ENCODE measurements at places on chromosomes 5 and 9.

DNA sequence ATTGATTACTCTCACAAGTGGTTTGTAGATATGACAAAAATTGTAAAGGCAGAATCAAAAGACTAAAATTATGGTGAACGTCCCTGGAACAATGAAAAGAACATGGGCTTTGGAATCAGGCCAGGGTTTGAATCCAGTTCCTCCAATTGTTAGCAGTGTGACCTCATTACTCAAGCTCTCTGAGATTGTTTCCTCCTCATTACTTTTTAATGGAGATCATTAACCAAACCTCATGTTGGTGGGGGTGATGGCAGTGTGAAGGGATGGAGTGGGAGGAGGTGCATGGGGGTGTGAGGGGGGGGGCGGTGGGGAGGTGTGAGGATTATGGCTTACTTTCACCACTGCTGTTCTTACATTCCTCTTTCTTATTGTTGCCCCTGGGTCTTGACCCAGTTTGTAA lies 44.1 kb upstream of the FOXE1 start:
- DNase-seq, result no peak

DNA sequence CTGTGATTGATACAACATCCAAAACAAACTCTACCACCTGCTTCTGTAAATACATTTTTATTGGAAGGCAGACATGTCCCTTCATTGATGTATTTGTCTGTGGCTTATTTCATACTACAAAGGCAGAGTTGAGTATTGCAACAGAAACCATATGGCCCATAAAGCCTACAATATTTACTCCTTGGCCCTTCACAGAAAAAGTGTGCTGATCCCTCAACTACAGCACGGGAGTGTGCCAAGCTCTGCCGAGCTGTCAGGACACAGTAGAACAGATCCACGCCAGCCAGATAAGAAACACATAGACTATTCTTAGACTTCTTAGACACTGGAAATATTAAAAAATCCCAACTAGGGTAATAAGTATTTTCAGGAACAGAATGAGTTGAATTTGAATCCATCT lies 13.2 kb downstream of the TICAM2 start:
- DNase-seq, result no peak

- no peak for DNase-seq
These were observed 8.2 kb downstream of the TENT4A start for GRCh38 chr5:6721442-6721841.

DNA sequence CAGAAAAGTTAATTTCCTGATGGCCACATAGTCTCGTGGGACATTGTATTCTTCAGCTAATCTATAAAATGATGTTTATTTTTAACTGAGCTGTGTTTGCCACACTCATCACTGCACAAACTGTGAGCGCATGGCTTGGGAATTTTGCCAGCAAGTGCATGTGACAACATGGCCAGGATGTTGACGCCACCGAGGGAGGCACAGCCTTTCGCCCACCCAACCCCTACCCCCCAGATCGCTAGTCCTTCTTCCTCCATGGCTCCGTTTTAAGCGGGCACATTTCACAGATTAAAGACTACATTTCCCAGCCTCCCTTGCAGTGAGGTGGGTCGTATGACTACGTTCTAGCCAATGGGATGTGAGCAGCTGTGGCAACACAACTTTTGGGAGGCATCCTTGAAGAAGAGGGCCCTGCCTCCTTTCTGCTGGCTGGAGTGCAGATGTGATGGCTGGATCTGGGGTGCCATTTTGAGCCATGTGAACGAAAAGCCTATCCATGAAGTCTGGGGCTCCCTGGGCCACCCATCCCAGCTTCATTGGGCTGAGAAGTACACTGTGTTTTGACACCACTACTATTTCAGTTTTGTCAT lies 7.9 kb downstream of the NRARP start:
- peak; percentile 61 for DNase-seq

- no peak for DNase-seq
These were observed 250.5 kb upstream of the PDE4D start for GRCh38 chr5:60143942-60144549.

GRCh38 chr5:11704916-11705315 lies 199.3 kb downstream of the CTNND2 start:
- no peak for DNase-seq

DNA sequence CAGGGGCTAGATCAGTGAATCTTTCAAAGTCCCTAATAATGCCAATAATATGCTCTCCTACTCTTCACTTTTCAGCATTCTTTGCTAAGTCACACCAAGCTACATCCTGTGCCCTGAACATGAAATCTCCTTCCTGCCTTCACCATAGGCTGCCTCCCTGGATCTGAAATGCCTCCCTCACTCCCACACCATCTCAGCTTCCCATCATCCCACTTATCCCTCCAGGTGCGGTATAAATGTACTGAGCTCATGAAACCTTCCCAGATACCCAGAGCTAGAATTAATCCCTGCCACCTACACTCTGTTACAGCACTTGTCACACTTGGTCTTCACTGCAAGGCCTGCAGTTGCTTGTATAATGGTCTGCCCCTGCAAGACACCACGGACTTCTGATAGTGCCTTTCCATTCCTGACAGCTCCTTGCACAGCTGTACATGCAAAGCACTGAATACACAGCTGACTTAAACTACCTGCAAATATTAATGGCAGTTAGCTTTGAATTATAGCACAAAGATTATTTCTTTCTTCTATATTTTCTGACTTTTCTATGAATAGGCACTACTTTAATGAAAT lies 250.4 kb downstream of the EBF1 start:
- no peak for DNase-seq

- DNase-seq, result no peak
These were observed 174.9 kb downstream of the TMEM161B start for GRCh38 chr5:88093765-88094164.

DNA sequence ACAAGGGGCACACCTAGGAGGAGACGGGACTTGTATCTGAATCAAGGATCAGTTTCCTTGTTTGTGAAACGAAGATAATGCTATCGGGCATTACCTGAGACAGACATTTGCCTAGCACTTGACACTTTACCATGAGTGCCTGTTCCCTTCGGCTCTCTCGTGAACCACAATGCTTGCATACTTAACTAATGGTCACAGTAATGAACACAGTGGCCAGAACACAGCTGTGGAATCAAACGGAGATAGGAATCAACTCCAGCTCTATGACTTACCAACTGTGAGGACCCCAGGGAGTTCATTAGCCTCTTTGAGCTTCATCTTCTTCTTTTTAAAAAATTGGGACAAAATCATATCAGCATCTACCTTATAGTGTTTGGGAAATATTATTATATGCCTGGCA lies 207.8 kb downstream of the DRD1 start:
- DNase-seq, result no peak

GRCh38 chr9:85949586-85950335 lies 8.8 kb downstream of the NAA35 start:
- peak; percentile 62 for DNase-seq

GRCh38 chr5:52743012-52743411 lies 44.7 kb upstream of the ITGA1 start:
- DNase-seq, result peak; percentile 40

DNA sequence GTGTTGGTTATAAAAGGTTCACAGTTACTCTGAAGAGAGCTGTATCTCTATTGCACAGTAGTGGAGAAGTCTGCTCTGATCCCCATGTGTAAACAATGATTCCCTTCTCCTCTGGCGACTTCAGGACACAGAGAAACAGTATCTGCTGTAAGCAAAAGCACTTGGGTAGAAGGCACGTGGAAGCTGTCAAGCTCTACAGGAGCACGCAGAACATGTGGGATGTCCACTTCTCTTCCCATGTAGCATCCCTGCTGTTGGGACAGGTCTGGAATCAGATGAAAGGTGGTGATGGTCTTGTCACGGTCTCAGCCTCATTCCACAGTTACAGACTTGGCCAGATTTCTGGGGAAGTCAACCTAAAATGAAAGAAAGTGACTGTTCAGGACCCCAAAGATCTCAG lies 9.4 kb upstream of the MAPK9 start:
- DNase-seq, result no peak

- DNase-seq, result no peak
These were observed 27.6 kb downstream of the CEP72 start for GRCh38 chr5:639584-640213.

DNA sequence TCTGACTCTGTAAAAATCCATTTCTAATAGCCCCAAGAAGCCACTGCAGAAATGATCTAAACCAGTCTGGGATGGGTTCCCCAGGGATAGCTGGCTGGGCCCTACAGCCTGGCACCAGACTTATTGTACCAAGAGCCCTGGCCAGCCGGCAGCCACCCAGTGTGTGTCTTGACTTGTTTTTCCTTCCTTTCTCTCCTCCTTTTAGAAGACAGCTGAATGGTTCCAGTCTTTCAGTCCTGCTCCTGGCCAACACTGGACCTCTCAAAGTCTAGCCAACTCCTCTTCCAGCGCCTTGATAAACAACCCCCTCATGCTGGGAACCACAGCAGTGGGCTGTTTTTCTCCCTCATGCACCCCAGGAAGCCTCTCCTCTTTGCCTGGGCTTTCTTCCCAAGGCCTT lies 34.1 kb downstream of the ATOX1 start:
- no peak for DNase-seq

DNA sequence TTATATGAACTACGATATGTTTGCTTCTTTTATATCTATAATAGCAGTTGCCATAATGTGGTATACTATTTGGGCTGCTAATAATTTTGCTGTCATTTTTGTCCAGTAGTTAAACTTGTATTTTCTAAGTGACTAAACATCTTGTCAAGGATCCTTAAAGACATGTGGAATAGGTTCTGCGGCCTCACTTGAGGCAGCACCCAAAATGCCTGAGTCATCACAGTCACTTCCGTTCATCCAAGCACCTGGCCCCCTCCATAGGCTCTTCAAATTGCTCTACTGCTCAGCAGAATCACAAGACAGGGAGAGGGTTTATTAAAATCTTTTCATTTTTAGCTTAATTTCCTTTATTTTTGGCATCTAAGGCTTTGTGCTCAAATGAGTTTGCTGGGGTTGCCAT lies 259.1 kb downstream of the AOPEP start:
- no peak for DNase-seq

GRCh38 chr5:171031977-171032376 lies 170.2 kb downstream of the RANBP17 start:
- DNase-seq, result no peak

GRCh38 chr9:15289603-15290002 lies 17.4 kb downstream of the TTC39B start:
- no peak for DNase-seq

DNA sequence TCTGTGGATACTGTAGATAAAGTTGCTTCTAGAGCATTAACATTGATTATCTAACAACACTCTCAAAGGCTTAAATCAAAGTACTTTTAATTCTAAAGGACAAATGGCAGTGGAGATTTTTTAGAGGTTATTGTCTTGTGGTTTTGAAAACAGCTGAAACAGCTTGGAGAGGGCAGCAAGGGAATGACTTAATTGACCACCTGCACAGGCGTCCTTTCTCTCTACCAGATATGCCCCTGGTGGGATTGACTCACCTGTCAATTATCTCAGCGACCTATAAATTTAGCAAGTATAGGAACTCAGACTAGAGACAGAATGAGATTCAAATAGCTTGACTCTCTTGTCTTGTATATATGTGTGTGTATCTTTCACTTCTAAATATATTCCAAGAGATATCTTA lies 13.5 kb downstream of the ARL14EPL start:
- DNase-seq, result no peak

DNA sequence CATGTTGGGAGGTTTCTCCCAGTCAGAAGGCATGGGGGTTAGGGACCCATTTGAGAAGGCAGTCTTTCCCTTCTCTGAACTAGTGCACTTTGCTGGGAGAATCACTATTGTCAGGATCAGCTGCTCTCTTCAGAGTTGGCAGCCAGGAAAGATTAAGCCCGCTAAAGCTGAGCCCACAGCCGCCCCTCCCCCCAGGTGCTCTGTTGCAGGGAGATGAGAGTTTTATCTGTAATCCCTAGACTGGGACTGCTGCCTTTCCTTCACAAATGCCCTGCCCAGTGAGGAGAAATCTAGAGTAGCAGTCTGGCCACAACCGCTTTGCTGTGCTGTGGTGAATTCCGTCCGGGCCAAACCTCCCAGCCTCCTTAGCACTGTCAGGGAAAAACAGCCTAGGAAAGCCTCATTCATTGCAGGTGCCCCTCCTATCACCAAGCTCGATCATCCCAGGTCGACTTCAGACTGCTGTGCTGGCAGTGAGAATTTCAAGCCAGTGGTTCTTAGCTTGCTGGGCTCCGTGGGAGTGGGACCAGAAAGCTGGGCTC lies 69.8 kb downstream of the CNTLN start:
- no peak for DNase-seq

DNA sequence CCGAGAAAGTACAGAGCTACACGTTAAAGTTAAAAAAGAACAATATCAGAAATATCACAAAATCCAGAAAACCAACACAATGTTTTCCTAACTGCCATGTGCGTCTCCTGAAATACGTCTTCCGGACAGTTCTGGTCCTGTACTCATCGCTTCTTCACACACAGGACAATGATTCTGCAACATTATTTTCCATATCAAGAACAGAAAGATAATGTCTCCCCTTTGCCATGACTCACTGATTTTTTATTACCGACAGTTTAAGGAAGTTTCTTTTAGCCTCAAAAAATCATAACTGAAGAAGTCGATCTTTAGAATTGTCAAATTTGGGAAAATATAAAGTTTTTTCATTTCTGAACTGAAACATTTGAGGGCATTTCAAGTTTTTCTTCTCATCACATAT lies 2.5 kb downstream of the TBC1D9B start:
- DNase-seq, result no peak

DNA sequence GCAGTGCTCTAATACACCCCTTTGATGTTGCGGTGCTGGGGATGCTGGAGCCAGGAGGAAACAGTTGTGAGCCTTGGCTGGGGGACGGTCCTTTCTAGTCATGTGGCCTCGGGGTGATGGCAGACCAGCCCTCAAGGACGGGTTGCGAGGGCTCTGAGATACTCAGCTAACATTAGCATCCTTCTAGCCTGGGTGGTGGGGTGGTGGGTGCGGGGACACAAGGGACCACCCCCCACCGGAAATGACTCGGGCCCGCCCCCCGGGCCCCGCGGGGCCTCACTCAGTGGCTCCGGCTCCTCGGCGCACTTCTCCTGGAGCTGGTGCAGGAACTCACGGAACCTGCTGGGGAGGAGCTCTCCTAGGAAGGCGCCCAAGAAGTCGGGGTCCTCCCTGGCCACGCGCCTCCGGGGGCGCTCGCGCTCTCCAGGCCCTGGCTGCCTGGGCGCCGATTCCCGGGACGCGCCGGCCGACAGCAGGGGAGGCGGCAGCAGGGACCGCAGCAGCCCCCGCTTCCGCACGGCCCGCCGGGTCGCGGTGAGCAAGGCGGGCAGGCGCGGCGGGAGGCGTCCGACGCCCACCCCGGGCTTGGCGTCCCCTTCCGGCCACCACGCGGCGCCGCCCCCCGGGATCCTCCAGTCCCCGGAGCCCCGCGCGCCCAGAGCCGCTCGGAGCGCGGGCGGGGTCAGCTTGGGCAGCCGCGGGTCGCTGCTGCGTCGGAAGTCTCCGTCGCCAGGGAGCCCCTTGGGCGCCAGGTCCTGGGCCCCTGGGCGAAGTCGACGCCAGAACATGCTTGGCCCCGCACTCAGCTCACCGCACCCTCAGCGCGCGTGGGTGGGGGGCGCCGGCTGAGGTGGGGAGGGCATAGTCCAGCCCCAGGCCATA lies 873 bp downstream of the C9orf50 start:
- DNase-seq, result peak; percentile 50

DNA sequence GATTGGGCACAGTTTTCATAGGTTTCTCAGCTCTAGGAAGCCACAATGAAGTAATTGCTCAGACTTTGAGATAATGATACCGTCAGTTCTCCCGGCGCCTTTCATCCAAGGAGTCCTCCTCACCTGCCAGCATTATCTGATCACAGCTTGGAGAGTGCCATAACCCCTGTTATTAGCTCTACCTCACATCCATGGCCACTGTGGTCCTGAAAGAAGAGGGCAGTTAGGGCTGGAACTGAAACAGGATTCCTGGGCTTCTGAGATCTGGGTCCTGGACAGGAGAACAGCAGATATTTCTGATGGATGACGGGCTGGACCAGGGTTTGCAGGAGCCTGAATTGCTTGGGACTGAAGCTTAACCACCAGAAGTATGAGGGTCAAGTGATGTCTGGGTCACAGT lies 13.5 kb downstream of the RGS3 start:
- no peak for DNase-seq

Measured in choroid plexus epithelial cell (primary cell).